ENCODE measurements at places on chromosomes 4 and X. TPM values are rescaled to one million over a fixed set of nuclear protein-coding genes. Genes with fewer than 3 reads are reported as not detected.

GAGE1 gene
- not detected for total RNA-seq

YIPF7 gene
- total RNA-seq, result 3.5 TPM

IL2RG gene
- not detected for total RNA-seq

CFAP99 gene
- 0.69 TPM for total RNA-seq

RBMXL3 gene
- not detected for total RNA-seq

DMRTC1 gene
- 0.46 TPM for total RNA-seq

SOD3 gene
- 1.4 TPM for total RNA-seq
